Right lobe of liver (tissue), 6 donors: ENCODE measurements at places on chromosomes 2 and 18. TPM values are rescaled to one million over a fixed set of nuclear protein-coding genes. Genes with fewer than 3 reads are reported as not detected.

DNA sequence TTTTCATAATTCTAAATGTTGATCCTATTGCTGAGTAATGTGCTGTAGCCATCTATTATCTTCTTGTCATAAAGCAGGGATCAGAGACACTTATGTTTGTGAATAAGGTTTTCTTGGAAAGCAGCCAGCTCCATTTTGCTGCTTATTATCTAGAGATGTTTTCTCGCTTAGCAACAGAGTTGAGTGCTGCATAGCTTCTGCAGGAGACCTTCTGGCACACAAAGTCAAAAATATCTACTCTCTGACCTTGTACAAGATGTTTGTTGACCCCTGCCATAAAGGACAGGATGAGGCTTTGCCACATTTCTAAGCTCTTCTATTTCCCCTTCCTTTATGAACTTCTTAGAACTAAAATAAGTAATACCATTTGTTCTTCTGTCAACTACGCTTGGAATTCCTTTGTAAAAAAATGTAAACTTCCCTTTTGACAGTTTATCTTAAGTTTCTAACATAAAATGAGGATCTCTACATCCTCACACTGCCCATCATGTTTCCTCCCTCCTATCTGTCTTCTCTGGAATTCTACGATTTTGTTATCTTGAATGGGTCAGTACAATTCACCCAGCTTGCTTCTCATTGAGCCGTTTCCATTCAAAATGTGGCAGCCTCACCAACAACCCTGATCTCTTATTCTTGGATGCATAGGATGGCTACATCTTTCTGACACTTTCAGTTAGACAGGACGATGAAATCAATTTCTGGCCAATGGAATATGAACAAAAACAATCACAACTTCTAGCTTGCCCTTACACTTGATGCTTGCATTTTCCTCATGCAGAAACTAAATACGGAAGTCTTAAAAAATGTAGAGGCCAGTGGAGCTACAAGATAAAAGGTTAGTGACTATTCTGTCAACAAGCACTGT, 1377.0 kb downstream of the SUCLG1 start:
- DNase-seq = no peak
- no peaks in the 10 kb centered on the region for H3K4me1 ChIP-seq

GRCh38 chr2:234091432-234091879, 41.0 kb downstream of the SPP2 start:
- no peak overlapping the region for H3K4me3 ChIP-seq
- H3K27ac ChIP-seq = peak overlapping the region; percentile 78
- no peaks in the 10 kb centered on the region for H3K36me3 ChIP-seq

DNA sequence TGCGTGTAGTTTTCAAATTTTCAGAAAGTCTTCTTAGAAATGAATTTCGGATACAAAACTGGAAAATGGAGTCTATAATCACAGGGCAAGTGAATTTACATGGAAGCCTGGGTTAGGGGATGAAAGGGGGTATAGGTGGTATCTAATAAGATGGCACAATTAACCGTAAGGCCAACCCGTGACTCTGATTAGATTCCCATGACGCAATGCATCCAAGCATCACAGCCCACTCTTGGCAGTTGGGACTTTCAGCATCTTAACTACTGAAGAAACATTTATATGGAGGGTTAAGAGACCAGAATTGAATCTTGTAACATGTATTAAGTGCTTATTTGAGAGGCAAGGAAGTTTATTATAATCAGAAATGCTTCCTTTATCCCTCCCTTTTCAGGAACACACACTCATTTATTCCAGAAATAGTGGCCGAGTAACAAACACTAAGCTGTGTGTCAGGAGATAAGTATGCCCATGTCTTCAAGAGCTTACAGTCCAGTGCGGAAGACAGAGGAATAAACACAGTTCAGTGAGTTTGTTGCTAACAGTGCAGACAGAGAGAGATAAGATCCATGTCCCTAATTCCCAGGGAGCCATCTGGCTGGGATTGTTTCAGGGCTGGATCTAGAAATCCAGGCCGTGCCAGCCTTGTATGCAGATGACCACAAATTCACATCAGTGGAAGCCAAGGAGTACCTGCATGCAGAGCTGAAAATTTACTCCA, 151.2 kb downstream of the ANTXR1 start:
- no peak overlapping the region for H3K4me3 ChIP-seq
- no peak for DNase-seq
- H3K36me3 ChIP-seq = no peaks in the 10 kb centered on the region
- peak overlapping the region; percentile 33 for H3K27ac ChIP-seq
- no peaks in the 10 kb centered on the region for H3K4me1 ChIP-seq

- peaks cover 5% of the 10 kb centered on the region for H3K4me1 ChIP-seq
- H3K36me3 ChIP-seq = no peaks in the 10 kb centered on the region
- H3K4me3 ChIP-seq = no peak overlapping the region
- H3K27me3 ChIP-seq = no peaks in the 10 kb centered on the region
Observed at GRCh38 chr2:218748741-218749441, 33.1 kb upstream of the CYP27A1 start.

DNA sequence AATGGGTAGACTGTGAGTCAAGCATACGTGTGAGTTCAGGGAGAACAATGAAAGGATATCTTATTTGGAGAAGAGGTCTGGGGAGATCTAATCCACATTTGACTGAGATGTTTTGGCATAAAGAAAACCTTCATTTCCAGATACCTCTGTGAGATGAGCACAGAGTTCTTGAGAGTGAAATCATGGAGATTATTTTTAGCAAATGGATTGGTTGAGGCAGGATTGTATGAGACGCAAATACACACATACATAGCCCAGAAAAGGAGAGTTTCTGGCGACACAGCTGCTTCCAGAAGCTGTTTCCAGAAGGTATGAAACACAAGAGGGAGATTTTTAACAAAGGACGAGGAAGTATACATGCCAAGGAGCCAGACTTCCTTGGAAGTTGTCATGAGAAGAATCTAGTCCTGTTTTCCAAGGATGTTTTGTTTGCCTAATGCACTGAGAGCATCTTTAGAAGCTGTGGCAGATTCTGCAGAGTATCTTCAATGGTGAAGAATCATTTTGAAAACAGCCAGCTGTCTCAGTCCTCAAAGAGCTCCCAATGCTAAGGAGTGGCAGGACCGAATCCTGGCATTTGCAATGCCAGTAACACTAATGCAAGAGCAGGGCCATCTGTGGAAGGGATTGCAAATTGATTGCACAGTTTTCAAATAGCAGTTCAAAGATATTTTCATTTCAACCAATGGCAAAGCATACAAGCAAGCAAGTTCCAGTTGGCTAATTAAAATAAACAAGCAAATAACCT, 177.2 kb downstream of the SETBP1 start:
- H3K4me3 ChIP-seq = no peak overlapping the region
- H3K4me1 ChIP-seq = no peaks in the 10 kb centered on the region
- H3K27ac ChIP-seq = no peak overlapping the region
- H3K27me3 ChIP-seq = no peaks in the 10 kb centered on the region

- DNase-seq = no peak
- no peaks in the 10 kb centered on the region for H3K4me1 ChIP-seq
- H3K36me3 ChIP-seq = no peaks in the 10 kb centered on the region
- H3K4me3 ChIP-seq = no peak overlapping the region
- no peak overlapping the region for H3K27ac ChIP-seq
Observed at GRCh38 chr2:7539760-7540159, 622.5 kb downstream of the RNF144A start.

DNA sequence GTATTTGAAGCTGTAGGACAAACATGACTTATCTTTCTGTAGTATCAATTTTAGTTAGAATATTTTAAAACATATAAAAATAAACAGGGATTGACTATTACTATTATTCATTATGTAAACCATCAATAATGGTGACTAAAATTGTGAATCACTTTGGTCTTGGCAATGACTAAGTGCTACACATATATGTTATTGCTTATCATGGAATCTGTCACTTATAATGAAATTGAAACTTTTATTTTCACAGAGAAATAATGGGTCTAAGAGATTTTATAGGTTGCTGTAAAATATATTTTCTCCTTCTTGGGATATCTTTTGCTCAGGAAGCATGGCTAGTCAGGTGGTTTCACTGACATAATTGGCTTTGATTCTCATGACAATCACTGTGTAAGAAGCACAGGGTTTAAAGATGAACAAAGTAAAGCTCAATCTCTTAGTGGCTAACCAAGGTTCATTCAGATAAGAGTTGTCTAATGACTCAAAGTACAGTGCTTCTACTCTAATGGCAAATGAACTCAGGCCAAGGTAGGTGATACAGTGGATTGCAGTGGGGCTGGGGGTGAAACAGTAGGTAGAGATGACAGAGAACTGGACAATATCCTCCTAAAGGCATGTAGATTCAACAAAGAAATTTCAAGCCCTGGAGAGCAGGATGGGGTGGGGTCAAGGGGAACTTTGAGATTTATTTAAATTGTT, 98.6 kb upstream of the FANCL start:
- no peaks in the 10 kb centered on the region for H3K27me3 ChIP-seq
- no peaks in the 10 kb centered on the region for H3K4me1 ChIP-seq
- no peak for DNase-seq
- H3K27ac ChIP-seq = no peak overlapping the region

GRCh38 chr2:56133931-56134629, 49.7 kb upstream of the CCDC85A start:
- DNase-seq = no peak
- H3K27me3 ChIP-seq = no peaks in the 10 kb centered on the region
- H3K27ac ChIP-seq = no peak overlapping the region
- no peaks in the 10 kb centered on the region for H3K4me1 ChIP-seq
- H3K4me3 ChIP-seq = no peak overlapping the region
- H3K36me3 ChIP-seq = no peaks in the 10 kb centered on the region

DNA sequence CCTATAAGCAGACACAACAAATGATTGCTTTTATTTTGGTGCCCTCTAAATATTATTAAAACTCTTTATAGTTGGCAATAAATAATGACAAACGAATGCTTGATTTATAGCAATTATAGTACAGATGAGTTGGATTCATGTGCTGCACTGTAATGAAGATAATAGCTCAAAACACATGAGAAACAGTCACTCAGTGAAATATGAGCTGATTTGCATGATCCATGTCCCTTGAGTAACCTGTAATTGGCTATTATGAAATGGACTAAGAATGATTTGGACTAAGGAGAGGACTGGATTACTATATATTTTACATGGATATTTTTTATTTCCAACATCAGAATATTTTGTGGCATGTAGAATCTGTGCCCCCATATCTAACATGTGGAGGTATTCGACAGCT, 365.6 kb upstream of the UBE2E3 start:
- H3K27ac ChIP-seq = no peak overlapping the region
- H3K4me3 ChIP-seq = no peak overlapping the region
- no peaks in the 10 kb centered on the region for H3K36me3 ChIP-seq
- DNase-seq = no peak
- H3K4me1 ChIP-seq = no peaks in the 10 kb centered on the region

DNA sequence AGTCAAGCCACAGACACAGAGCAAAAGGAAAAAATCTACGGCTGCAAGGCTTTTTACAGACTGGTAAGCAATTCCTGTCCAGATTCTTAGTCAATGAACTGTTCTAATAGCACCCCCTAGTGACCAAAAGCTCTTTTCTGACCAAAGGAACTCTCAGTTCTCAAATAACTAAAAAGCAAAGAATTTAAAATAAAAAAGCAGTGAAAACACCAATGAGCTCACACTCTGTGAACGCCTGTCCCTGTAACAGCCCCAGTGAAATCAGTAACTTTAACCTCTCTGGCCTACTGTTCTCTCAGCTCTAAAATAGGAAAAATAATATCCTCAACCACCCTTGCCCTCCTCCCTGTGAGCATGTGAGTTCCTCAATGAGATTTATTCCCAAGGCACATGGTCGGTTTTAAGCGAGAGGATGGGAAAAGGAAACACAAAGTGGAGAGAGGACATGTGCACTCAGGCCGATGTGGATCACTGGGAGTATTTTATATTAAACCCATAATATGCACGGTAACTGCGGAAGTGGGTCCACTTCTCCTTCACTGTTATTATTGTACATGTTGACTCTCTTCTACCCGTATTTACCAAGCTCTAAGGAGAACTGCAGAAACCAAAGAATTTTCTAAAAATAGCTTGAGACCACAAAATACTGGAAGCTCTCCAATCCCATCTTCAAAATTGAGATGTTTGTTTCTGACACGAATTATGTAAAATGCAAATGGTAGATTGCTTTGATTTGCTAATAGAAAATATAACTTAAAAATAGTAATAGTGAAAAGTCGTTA, 128.5 kb downstream of the STK39 start:
- no peak overlapping the region for H3K4me3 ChIP-seq
- no peaks in the 10 kb centered on the region for H3K4me1 ChIP-seq
- no peak for DNase-seq
- H3K36me3 ChIP-seq = no peaks in the 10 kb centered on the region

DNA sequence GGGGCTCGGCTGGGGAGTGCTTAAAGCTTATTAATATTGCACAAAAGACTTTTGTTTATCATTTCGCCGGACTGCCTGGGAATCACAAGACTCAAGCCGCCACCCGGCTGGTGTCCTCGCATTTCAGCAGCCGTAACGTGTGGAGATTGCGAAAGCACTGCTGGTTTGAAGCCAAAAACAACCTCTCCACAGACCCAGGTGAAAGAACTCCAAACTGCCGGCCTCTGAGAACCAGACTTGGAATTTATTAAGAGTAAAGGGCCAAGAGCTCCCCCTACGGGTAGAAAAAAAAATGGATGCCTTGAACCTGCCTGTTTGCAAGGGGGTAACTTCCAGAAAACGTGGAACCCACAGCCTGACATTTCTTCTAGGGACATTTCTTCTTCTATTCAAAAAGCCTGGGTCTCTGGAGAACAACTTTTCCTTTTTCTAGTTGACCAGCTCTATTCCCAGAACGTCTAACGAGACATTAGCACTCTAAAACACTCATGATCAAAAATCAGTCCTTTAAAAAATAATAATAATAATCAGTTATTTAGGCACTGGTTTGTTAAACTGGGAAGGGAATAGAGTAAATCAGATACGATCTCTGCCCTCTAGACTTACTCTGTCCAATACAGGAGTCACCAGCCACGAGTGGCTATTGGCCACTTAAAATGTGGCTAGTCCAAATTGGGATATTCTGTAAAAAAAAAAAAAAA, 216.3 kb downstream of the C1D start:
- H3K4me3 ChIP-seq = no peak overlapping the region
- H3K36me3 ChIP-seq = no peaks in the 10 kb centered on the region
- H3K27me3 ChIP-seq = no peaks in the 10 kb centered on the region
- H3K4me1 ChIP-seq = peaks cover 4% of the 10 kb centered on the region
- no peak overlapping the region for H3K27ac ChIP-seq

DNA sequence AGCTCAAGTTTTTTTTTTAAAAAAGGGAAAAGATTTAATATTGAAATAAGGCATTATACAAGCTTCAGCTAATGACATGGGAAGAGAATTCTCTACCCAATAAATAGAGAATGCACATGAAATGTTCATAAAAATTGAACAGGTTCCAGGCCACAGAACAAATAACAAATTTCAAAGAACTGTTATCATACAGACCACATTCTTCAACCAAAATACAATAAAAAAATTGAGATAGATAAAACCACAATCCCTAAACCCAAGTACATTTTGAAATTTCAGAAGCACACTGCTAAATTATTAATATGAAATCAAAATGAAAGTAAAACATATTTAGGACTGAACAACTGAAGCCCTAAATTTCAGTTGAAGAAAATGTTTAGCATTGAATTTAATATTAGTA, 89.6 kb downstream of the BCL2 start:
- H3K27me3 ChIP-seq = no peaks in the 10 kb centered on the region
- no peak overlapping the region for H3K4me3 ChIP-seq
- H3K27ac ChIP-seq = no peak overlapping the region
- H3K4me1 ChIP-seq = no peaks in the 10 kb centered on the region

Gene KIF5C
- total RNA-seq = 0.33 TPM

Gene RBM43
- total RNA-seq = 3.0 TPM

Gene CXCR1
- total RNA-seq = 0.74 TPM

Gene PLGLB2
- 528 TPM for total RNA-seq
